ENCODE measurements at places on chromosomes 13 and 19. TPM values are rescaled to one million over a fixed set of nuclear protein-coding genes. Genes with fewer than 3 reads are reported as not detected.

Gene C1QTNF9B
- not detected for total RNA-seq

Gene CBY2
- not detected for total RNA-seq

Gene MEIS3
- total RNA-seq: 42.5 TPM

Gene FZR1
- 63.3 TPM for total RNA-seq

Gene MADCAM1
- not detected for total RNA-seq

Gene CYP2A6
- not detected for total RNA-seq

Gene TFDP1
- 117 TPM for total RNA-seq

Gene DACH1
- 2.1 TPM for total RNA-seq

Gene NKPD1
- under 0.01 TPM for total RNA-seq

Gene SLC25A15
- 13.3 TPM for total RNA-seq

Gene ZNF583
- total RNA-seq: 9.4 TPM

Gene TEX26
- total RNA-seq: not detected

Gene SERTM1
- not detected for total RNA-seq

Gene POSTN
- 13.6 TPM for total RNA-seq

Gene GMIP
- 10.7 TPM for total RNA-seq

Gene TRPM4
- 8.8 TPM for total RNA-seq

Gene KCNK6
- total RNA-seq: 10.5 TPM

Gene GAPDHS
- total RNA-seq: not detected
